ENCODE measurements at places on chromosomes 5 and 9.
A peak's percentile ranks its signal among the peaks of the same experiment; 100 is the strongest.

GRCh38 chr9:108150736-108151586 is 661.4 kb upstream of the KLF4 start:
- peak; percentile 22 for DNase-seq

DNA sequence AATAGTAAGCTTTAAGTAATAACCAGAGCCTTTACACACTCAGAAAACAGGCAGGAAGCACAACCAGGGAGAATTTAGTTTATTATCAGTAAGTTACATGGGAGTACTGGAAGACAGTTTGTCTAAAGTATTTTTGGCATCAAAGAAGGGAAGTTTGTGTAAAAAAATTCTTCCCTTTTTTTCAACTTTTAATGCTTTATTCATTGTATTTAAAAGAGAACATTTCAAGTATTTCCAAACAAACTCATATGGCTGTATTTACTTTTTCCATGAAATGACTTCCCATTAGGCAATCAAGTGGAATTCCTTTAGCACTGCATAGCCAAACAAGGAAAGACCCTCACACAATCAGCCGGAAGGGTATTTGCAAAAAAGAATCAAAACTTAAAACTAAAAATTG is 26.7 kb downstream of the RNF145 start:
- DNase-seq: peak; percentile 62

GRCh38 chr9:1337169-1337568 is 287.0 kb downstream of the DMRT2 start:
- no peak for DNase-seq

- no peak for DNase-seq
These were observed 354.7 kb downstream of the NDUFS4 start for GRCh38 chr5:53915120-53915519.

GRCh38 chr5:147567917-147568598 is 58.2 kb upstream of the DPYSL3 start:
- no peak for DNase-seq

Data from skin of body (tissue), 3 donors.